Activated T-helper 1 cell treated with anti-CD3 and anti-CD28 coated beads, Interleukin-12 subunit alpha, Interleukin-12 subunit beta, Interleukin-2, Interleukin-4 antibody, amounts not matched to agents 30 ng/mL and 10 ng/mL and 1 ng/mL, durations not matched to agents 14 hours and 24 hours and 36 hours (primary cell): ENCODE measurements at places on chromosomes 11 and 22. TPM values are rescaled to one million over a fixed set of nuclear protein-coding genes. Genes with fewer than 3 reads are reported as not detected.

Gene VWCE
- 9.4 and 10.9 TPM in 2 replicates for total RNA-seq

Gene CYB561A3
- total RNA-seq = 38.1 and 42.3 TPM in 2 replicates

Gene GPR83
- 0.15 TPM in 1 of 2 replicates, not detected in the other for total RNA-seq

Gene KCTD14
- 0.16 and 0.49 TPM in 2 replicates for total RNA-seq

Gene HNRNPUL2
- total RNA-seq = 53.0 and 55.2 TPM in 2 replicates

Gene TRIM21
- 28.8 and 31.6 TPM in 2 replicates for total RNA-seq

Gene SCARF2
- total RNA-seq = 0.24 and 0.41 TPM in 2 replicates

GRCh38 chr11:20457934-20458680 is 70.6 kb downstream of the PRMT3 start:
- no peak overlapping the region for H3K27ac ChIP-seq
- H3K36me3 ChIP-seq = peaks cover 9% of the 10 kb centered on the region
- no peak for DNase-seq
- no peaks in the 10 kb centered on the region for H3K27me3 ChIP-seq

DNA sequence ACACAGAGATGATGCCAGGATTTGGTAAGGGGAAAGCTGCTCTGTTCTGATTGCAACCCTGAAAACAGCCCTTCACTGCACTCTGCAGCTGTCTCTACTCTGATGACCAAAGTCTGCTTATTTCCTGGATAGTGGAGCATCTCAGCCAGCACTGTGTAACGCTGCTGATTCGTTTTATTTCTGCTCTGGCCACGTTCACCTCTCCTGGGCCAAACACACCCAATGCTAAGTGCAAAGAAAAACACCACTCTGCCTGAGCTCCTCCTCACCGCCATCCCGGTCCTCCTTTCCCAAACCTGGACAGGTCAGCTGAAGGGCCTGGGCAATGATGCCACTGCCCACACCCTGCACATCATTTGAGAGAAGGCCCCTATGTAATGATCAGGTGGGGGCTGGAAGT is 529.3 kb upstream of the B3GAT1 start:
- no peaks in the 10 kb centered on the region for H3K4me1 ChIP-seq
- no peaks in the 10 kb centered on the region for H3K36me3 ChIP-seq
- no peak overlapping the region for H3K4me3 ChIP-seq
- no peak overlapping the region for H3K27ac ChIP-seq

GRCh38 chr11:8964324-8965320 is at the start of gene TMEM9B:
Gene TMEM9B, minus strand, starts transcription at chr11:8964442. Its CDS starts 129 bp downstream, at chr11:8964313.
- peak within 1 kb of the TSS; percentile 99 for H3K4me3 ChIP-seq
- peak; percentile 79 for DNase-seq
- H3K27me3 ChIP-seq = no peaks in the 10 kb centered on the region
- H3K4me1 ChIP-seq = peaks cover 31% of the 10 kb centered on the region
- peaks cover 6% of the 10 kb centered on the region for H3K36me3 ChIP-seq

GRCh38 chr11:84061726-84062125 is 775.6 kb upstream of the CCDC90B start:
- H3K4me3 ChIP-seq = no peak overlapping the region
- no peaks in the 10 kb centered on the region for H3K27me3 ChIP-seq
- DNase-seq = no peak
- H3K4me1 ChIP-seq = no peaks in the 10 kb centered on the region

DNA sequence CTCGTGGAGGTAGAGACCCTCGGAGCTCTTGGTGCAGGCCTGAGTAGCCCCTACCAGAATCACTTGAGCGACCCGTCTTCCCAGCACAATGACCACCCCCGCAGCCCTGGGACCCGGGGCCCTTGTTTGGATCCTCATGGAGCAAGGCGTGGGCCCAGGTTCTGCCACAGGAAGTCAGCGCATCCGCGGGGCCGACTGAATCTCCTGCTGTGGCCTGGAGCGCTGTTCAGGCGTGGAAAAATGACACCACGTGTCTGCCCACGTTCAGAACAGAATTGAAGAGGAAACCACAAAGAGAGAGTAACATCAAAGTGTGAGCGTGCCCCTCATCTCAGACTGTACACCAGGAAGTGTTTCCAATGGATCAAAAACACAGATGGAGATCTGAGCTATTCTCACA is 1479.2 kb downstream of the TBC1D22A start:
- no peak overlapping the region for H3K27ac ChIP-seq
- H3K4me1 ChIP-seq = no peaks in the 10 kb centered on the region
- no peaks in the 10 kb centered on the region for H3K27me3 ChIP-seq
- DNase-seq = no peak

DNA sequence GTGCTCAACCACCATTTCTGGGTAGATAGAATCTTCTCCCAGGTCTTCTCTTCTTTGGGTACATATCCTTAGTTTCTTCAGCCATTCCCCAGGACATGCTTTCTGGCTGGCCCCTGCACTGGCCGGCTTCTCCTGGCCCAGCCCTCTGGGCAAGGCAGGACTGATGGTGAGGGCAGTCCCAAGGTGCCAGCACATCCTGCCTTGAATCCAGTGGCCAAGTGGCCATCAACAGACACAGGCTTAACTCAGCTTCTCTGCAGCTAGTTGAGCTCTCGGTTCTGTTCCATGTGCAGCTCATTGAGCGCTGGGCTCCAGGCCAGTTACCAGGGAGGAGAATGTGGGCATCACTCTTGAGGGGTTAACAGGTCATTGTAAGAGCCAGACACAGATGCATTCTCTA is 17.6 kb downstream of the SMIM38 start:
- no peaks in the 10 kb centered on the region for H3K36me3 ChIP-seq
- no peak for DNase-seq
- no peaks in the 10 kb centered on the region for H3K4me1 ChIP-seq
- H3K27ac ChIP-seq = no peak overlapping the region
- no peaks in the 10 kb centered on the region for H3K27me3 ChIP-seq

DNA sequence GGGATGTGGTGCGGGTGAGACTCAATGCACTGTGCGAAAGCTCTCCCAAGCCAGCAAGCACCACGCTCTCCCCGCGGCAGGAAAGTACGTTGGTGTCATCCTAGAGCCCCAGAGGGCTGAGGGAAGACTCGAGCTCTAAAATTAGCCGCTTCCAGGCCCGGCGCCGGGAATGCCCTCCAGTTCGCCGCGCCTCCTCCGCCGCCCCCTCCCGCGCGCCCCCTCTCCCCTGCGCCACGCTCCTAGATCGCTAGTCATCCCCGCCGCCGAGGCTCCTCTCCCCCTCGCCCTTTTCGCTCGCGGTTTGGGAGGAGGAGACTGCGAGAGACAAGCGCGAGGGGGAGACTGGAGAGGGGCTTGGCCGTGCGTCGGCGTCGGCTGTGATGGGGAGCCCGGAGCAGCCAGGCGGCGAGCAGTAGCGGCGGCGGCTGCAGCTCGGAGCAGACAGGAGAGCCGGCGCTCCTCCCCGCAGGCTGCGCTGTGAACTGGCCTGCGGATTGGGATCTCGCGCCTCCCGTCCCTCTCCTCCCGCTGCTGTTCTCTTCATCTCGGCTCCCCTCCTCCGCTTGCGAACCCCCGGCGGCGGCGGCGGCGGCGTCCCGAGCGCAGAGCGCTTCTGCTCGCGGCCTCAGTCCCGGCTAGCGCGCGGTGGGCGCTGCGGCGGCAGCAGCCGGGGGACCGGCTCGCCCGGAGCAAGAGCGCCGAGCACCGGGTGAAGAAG is at the start of gene FAT3:
Gene FAT3, plus strand, starts transcription at position 412 of the 718 bp plus-strand sequence. CDS start 127,295 bp downstream, outside the sequence.
- no peak within 1 kb of the TSS for H3K4me3 ChIP-seq
- H3K27me3 ChIP-seq = peaks cover 33% of the 10 kb centered on the region
- H3K27ac ChIP-seq = peak within 1 kb of the TSS; percentile 6
- no peaks in the 10 kb centered on the region for H3K36me3 ChIP-seq

- no peak overlapping the region for H3K27ac ChIP-seq
- DNase-seq = no peak
- H3K4me3 ChIP-seq = no peak overlapping the region
- H3K36me3 ChIP-seq = no peaks in the 10 kb centered on the region
Observed at GRCh38 chr11:12962306-12962705, 46.8 kb upstream of the RASSF10 start.

- H3K36me3 ChIP-seq = no peaks in the 10 kb centered on the region
- DNase-seq = no peak
- H3K27ac ChIP-seq = no peak overlapping the region
- H3K4me1 ChIP-seq = peaks cover 14% of the 10 kb centered on the region
Observed at GRCh38 chr22:48093981-48094380, 1331.5 kb downstream of the TBC1D22A start.

GRCh38 chr11:63537293-63538101 is 889 bp downstream of the PLAAT4 start:
- peak overlapping the region; percentile 86 for H3K4me3 ChIP-seq
- H3K4me1 ChIP-seq = peaks cover 61% of the 10 kb centered on the region
- peak overlapping the region; percentile 91 for H3K27ac ChIP-seq
- peaks cover 15% of the 10 kb centered on the region for H3K36me3 ChIP-seq
- no peaks in the 10 kb centered on the region for H3K27me3 ChIP-seq
- DNase-seq = no peak

GRCh38 chr11:15507592-15507991 is 392.9 kb downstream of the INSC start:
- H3K4me3 ChIP-seq = no peak overlapping the region
- no peak for DNase-seq
- no peaks in the 10 kb centered on the region for H3K4me1 ChIP-seq
- H3K27me3 ChIP-seq = no peaks in the 10 kb centered on the region
- H3K27ac ChIP-seq = no peak overlapping the region
- H3K36me3 ChIP-seq = no peaks in the 10 kb centered on the region

- H3K36me3 ChIP-seq = peaks cover 1% of the 10 kb centered on the region
- no peak overlapping the region for H3K4me3 ChIP-seq
- H3K27me3 ChIP-seq = peaks cover 6% of the 10 kb centered on the region
Observed at GRCh38 chr11:62399878-62400266, 19.0 kb upstream of the SCGB1A1 start.

DNA sequence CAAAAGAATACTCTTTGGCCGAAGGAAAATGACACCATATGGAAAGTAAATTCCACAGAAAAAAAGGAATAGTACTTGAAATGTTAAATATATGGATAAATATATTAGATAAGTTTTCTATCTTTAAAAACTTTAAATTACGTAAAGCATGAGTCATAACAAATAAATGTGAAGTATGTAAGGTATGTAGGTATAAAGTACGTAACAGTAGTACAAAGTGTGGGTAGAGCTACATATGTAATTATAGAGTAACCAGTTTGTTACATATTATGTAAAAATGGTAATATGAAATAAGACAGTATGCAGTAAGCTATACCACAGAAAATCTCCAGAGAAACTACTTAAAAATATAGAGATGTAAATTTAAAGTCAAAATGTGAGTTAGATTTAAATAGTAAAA is 582.3 kb upstream of the CHORDC1 start:
- no peak overlapping the region for H3K27ac ChIP-seq
- H3K36me3 ChIP-seq = no peaks in the 10 kb centered on the region
- H3K27me3 ChIP-seq = no peaks in the 10 kb centered on the region
- no peaks in the 10 kb centered on the region for H3K4me1 ChIP-seq

- peaks cover 9% of the 10 kb centered on the region for H3K27me3 ChIP-seq
- H3K27ac ChIP-seq = no peak overlapping the region
- no peaks in the 10 kb centered on the region for H3K4me1 ChIP-seq
- no peak for DNase-seq
- H3K36me3 ChIP-seq = no peaks in the 10 kb centered on the region
- H3K4me3 ChIP-seq = no peak overlapping the region
Observed at GRCh38 chr11:79055856-79056631, 384.8 kb downstream of the TENM4 start.

DNA sequence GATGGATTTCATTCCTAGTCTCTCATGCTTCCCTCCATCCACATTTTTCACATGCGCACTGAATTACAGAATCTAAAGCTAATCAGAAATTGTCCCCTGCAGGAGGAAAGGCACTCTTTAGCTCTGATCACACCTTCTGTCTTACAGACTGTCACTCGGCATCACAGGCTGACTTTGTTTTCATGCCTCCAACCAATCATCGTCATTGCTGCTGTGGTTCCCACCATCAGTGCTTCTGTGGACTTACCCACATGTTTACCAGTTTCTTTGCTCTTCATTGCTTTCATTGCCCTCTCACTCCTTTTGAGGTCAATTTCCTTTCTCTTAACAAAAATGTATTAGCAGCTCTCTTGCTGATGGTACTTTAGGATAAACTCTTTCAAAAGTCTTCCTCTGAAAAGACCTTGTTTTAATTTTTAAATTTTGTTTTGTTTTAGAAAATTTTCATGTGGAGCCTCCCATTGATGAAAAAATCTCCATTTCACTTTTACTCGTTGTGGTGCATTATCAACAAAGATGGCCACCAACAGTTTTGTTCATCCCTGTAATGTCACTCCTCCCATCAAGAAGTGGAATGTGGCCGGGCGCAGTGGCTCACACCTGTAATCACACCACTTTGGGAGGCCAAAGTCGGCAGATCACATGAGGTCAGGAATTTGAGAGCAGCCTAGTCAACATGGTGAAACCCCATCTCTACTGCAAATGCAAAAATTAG is 20.2 kb upstream of the TREH start:
- H3K27ac ChIP-seq = no peak overlapping the region
- H3K4me3 ChIP-seq = no peak overlapping the region
- H3K36me3 ChIP-seq = no peaks in the 10 kb centered on the region
- DNase-seq = peak; percentile 14
- no peaks in the 10 kb centered on the region for H3K4me1 ChIP-seq

DNA sequence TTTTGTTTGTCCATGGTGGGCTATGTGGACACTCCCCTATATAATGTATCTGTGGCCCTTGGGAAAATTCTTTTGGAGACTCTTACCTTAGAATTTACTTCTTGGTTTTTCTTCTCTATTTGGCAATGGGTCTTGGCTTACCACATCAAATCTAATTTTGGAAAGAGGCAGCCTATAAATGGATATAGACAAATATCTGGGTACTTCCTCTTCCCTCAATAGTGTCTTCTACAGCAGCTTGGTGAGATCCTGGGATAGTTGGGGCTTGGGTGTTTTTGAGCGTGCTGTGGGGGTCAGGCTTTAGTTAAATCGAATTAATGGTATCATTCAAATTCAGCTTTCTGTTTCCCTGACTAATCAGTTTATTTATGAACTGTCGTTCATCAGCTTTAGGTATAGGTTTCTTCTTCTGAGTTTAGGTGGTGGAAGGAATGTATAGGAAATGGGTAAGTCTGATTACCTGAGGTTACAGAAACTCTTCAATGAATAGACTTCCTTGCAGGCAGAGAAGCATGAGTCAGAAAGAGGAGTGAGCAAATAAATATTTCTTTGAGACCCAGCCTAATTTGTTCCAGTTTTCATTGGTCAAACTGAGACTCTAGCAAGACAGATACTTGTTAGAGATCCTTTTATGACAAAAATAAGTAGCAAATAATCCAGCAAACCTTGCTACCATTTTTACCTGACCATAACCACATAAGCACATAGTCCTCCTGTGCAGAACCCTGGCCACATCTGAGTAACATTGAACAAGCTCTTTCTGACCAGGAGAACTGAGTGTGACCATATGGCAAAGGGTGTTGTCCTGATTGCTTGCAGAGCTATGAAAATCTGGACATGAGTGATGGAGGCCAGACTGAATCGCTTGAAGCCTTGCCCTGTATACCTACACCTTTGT is 68.6 kb upstream of the SORL1-AS1 start:
- H3K4me1 ChIP-seq = peaks cover 22% of the 10 kb centered on the region
- H3K27me3 ChIP-seq = no peaks in the 10 kb centered on the region
- H3K36me3 ChIP-seq = peaks cover 53% of the 10 kb centered on the region
- DNase-seq = no peak
- H3K4me3 ChIP-seq = no peak overlapping the region
- H3K27ac ChIP-seq = peak overlapping the region; percentile 0
